ENCODE measurements at places on chromosomes 11 and 22.

DNA sequence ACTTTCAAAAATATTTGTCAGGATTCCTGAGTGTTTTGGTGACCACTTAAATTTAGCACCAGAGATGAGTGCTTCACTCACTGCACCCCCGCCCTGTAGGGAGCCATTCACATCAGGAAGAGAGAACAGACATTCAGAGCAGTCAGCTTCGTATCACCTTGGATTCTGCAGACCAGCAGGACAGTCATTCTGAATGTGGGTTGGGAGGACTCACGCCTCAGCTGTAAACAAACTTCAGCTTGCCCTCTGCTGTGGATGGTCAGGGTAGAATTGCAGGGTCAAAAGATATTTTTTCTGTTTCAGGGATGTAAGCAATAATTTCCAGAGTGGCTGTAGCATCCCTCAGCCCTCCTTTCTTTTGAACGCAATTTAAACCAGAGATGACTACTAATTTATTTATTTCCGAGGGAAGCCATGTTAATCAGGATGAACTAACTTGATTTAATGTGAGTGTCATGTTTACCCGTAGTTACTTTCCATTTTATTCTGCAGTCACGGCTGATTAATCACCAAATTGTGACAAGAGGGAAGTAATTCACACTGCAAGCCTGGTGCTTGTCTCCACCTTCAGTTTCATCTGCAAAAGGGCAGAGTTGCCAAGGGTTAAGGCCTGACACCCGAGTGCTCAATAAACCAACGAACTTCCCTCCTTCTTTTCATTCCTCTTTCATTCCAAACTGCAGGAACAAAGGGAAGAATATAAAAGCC, 174.2 kb upstream of the DDI1 start:
- no peak for DNase-seq

- no peak for DNase-seq
Observed at GRCh38 chr11:35419184-35419829, at the start of gene SLC1A2. Gene SLC1A2 (minus strand): TSS chr11:35419558. CDS start chr11:35418966, 592 bp downstream.

- DNase-seq: no peak
Observed at GRCh38 chr11:120810251-120810650, 213.7 kb upstream of the TBCEL start.

- no peak for DNase-seq
Observed at GRCh38 chr22:45484742-45485141, 17.9 kb upstream of the FBLN1 start.

- no peak for DNase-seq
Observed at GRCh38 chr11:78428266-78428636, 10.6 kb upstream of the GAB2 start.

DNA sequence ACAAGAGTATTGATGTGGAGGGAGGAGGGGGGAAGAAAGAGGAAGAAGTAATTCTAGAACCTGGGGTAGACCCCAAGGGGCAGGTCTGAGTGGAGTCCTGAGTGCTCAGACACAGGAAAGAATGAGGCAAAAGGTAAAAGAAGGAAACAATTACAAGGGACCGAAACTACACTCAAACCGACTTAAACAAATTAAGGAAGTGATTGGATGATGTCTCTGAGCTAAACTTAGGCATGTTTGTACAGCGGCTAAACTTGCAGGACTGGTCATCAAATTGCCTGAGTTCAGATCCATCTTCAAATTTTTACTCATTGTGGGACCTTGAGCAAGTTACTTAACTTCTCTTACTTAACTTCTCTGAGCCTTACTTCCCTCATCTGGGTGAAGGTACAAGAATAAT, 86.3 kb upstream of the LRRC55 start:
- no peak for DNase-seq

- no peak for DNase-seq
Observed at GRCh38 chr11:11876458-11876857, 34.7 kb downstream of the USP47 start.

- DNase-seq: no peak
Observed at GRCh38 chr11:79151396-79151795, 289.4 kb downstream of the TENM4 start.

DNA sequence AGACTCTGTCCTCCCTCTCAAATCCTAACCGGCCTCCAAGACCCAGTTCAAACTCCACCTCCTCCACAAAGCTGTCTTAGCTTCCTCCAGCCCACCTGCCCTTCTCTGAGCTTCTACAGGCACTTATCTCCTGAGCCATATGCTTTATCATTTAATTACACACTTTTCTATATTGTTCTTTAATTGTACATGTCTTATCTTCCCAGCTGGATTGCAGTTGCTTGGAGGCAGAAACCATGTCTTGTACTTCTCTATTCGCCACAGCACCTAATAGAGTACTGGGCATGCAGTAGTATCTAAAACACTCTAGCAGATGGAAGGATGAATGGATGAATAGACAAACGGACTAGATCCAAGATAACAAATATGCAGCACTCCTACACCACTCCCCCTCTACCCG, 11.3 kb downstream of the TRIM29 start:
- DNase-seq: no peak

- no peak for DNase-seq
Observed at GRCh38 chr11:113373981-113374560, 13.5 kb upstream of the ANKK1 start.

DNA sequence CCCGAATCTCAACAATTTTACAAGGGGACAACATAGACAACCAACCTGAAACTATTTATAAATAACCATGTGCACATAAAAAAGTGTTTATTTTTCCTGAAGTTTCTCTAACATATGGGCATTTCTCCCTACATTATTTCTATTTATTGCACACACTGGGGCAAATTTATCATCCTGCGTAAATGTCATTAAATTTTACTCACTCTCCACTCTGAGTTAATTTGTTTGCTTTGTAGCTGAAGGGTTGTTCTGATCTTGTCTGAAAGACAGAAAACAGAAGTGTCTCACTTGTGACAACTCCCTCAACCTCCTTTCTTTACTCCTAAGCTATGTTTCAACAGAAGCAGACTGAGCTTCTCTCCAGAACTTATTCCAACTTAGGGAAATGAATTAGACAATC, 194.2 kb downstream of the HIPK3 start:
- DNase-seq: no peak

DNA sequence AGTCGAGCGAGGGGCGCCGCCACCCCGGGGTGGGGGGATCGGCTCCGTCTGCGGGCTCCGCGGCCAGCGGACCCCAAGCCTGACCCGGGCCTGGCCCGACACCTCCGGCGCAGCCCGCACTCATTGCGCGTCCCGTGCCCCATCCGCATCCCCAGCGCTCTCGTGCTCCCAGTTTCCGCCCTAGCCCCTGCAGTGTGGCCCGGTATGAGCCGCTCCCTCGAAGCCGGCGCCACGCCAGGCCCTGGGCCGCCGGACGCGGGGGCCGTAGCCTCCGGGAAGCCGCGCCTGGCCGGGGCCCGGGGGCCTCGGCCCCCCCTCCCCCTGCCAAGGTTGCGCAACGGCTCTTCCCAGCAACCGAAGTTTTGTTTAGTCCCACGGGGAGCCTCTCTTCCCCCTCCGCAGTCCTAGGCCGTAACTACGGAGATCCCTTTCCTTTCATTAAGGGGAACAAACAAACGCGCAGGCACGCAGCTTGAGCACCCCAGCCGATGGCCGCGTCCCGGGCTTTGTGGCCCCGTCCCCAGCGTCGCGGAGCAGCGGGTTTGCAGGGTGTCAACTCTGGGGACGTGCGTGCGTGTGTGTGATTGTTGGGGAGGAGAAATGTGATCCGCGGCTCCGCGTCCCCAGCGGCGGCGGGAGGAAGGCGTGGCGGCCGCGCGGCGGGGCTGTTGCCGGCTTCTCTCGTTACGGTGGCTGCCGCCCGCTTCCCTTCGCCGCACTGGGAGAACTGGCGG, 883 bp downstream of the HIPK3 start:
- DNase-seq: peak; percentile 83

DNA sequence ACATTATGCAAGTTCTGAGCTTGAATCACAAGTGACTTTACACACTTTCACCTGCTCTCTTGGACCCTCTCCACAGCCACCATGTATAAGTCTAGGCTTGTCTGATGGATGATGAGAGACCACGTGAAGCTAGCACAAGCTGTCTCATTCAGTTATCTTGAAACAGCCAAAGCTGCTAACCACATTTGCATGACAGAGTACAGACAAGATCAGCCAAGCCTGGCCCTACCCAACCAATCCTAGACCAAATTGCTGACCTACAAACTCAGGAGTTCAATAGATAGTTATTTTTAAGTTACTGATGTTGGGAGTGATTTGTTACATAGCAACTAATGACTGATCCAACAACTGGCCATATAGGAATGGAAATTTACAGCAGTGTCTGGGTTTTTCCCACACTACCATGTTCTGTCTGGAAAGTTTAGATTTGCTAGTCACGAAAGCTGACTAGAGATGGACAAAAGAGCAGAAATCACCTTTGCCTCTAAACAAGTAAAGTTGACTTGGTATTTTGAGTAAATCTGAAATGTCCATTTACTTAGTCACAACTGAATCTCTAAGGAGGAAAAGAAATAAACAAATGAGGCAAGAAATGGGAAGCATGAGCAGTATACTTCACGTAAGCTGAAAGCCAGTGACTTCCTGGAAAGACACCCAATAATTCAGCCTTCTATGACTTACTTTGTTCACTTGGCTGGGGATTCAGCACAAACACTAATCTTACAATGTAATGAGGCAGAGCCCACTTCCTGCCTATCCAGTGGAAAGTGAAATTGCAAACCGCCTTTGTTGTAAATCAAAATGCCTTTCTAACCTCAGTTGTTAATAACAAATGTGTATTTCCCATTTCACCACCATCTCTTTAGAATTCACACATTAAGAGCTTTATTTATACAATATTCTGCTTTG, 101.7 kb downstream of the FAM181B start:
- DNase-seq: no peak

GRCh38 chr11:120543521-120544215, 32.1 kb downstream of the GRIK4 start:
- no peak for DNase-seq

- DNase-seq: no peak
Observed at GRCh38 chr11:3129591-3130268, 35.4 kb downstream of the OSBPL5 start.

DNA sequence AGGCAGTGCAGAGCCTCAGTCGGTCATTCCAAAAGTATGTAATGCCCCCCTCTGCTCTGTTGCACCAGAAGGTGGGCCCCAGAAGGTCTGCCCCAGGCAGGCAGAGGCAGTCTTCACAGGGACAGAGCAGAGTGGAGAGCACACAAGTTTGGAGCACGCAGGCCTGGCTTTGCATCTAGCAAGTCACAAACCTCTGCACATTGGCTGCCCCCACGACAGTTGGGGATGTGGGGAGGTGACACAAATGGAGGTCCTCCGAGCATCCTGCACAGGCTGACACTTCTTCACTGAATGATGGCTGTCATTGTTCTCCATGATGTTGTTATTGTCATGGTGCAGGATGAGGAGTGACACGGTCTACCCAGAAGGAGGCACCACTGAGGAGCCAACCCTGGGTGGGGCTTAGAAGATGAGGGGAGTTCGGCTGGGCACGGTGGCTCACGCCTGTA, 11.9 kb downstream of the TOM1 start:
- no peak for DNase-seq

- DNase-seq: peak; percentile 5
Observed at GRCh38 chr11:7251836-7252682, at the start of gene SYT9. Gene SYT9 (plus strand): TSS chr11:7251904. CDS start chr11:7252187, 283 bp downstream.

DNA sequence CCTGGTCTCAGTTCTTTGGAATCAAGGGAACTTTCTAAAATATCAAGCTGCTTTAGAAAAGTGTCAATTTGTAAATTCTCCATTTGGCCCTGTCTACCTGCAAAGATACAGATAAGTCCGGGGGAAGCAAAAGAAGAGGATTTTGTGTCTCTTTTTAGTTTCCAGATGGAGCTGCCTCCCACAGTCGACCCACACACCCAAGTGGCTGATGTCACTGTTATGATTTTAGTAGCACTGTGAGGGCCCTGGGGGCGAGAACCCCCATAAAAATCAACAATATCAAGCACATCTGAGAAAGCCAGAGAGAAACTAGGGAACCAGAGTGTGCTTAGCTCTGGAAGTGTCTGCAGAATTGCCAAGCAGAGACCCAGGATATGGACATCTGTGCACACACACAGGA, 212.7 kb downstream of the LARGE1 start:
- DNase-seq: no peak

GRCh38 chr11:82959987-82960778, 58.6 kb downstream of the DDIAS start:
- no peak for DNase-seq

GRCh38 chr22:49081261-49081666, 746.4 kb downstream of the BRD1 start:
- DNase-seq: no peak

GRCh38 chr11:129979046-129979605, 23.5 kb downstream of the PRDM10 start:
- DNase-seq: no peak

DNA sequence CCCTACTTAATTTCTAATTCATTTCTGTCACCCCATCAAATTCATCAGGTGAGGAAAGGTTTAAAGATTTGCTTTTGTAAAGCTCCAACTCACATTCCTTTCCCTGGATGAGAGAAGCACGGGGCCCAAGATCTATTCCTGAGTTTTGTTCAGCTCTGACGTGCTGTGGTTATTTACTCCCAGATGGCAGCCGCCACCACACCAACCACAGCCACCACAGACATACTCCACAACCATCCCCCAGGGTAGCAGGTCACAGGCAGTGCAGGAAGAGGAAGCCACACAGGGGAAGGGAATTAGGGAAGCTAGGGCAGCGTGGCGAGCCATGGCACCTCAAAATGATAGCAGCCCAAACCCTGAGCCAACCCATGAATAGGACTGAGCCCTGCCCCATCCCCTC, 63.5 kb upstream of the CSNK2A3 start:
- no peak for DNase-seq

GRCh38 chr11:1864231-1864630, 11.3 kb downstream of the LSP1 start:
- DNase-seq: no peak

DNA sequence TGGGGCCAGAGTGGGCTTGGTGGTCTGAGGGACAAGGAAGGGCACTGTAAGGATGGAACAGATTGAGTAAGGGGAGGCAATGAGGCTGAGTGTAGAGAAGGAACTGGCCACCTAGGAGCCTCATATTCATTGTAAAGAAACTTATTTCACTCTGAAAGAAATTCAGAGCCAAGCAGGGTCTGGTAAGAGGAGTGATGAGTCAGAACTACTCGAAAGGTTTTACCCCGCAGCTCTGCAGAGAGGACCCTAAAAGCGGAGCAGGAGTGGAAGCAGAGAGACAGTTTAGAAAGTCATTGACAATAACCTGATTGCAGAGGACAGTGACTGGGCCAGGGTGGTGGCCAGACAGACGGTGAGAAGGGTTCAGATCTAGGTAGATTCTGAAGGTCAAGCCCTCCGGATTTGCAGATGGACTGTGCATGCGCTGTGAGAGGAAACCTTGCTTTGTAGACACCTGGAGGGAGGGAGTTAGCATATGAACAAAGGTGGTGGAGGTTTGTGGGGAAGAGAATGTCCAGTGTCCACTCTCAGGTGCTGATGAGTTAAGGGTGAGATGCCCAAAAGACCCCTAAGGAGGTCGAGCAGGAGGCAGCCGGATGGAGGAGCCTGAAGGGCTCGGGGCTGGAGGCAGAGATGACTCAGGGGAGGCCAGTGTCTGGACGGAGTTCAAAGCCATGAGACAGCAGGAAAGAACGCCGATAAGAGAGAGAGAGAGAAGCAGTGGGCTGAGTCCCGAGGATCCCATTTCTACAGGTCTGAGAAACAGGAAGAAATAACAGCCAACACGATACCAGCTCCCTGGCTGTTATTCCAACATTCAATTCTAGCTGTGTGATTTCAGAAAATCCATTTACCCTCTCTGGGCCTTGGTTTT, 546.0 kb downstream of the BRD1 start:
- DNase-seq: no peak

- no peak for DNase-seq
Observed at GRCh38 chr11:71931245-71931602, 2.4 kb downstream of the RNF121 start.
